ENCODE measurements at places on chromosomes 11 and 22. TPM values are rescaled to one million over a fixed set of nuclear protein-coding genes. Genes with fewer than 3 reads are reported as not detected.

The IGSF22 gene
- 0.74 TPM for total RNA-seq

The NCR3LG1 gene
- total RNA-seq: 0.23 TPM

The HDHD5 gene
- total RNA-seq: 60.5 TPM

The MS4A14 gene
- not detected for total RNA-seq

The RTN4R gene
- 19.0 TPM for total RNA-seq

All from endothelial cell (in vitro differentiated cells).